ENCODE measurements at places on chromosomes 16 and 17.

DNA sequence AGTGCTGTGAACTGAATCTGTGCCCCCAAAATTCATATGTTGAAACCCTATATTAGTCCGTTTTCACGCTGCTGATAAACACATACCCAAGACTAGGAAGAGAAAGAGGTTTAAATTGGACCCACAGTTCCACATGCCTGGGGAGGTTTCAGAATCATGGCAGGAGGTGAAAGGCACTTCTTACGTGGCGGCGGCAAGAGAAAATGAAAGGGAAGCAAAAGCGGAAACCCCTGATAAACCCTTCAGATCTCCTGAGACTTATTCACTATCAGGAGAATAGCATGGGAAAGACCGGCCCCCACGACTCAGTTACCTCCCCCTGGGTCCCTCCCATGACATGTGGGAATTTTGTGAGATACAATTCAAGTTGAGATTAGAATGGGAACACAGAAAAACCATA is 3.7 kb upstream of the SPDYE4 start:
- H3K36me3 ChIP-seq = no peaks in the 10 kb centered on the region
- H3K4me1 ChIP-seq = no peaks in the 10 kb centered on the region
- H3K27me3 ChIP-seq = no peaks in the 10 kb centered on the region
- no peak for DNase-seq

GRCh38 chr17:43418441-43419374 is 19.9 kb downstream of the ARL4D start:
- peaks cover 12% of the 10 kb centered on the region for H3K4me1 ChIP-seq
- H3K4me3 ChIP-seq = no peak overlapping the region
- H3K36me3 ChIP-seq = no peaks in the 10 kb centered on the region
- peak overlapping the region; percentile 69 for H3K27ac ChIP-seq
- DNase-seq = peak; percentile 59
- no peaks in the 10 kb centered on the region for H3K27me3 ChIP-seq

DNA sequence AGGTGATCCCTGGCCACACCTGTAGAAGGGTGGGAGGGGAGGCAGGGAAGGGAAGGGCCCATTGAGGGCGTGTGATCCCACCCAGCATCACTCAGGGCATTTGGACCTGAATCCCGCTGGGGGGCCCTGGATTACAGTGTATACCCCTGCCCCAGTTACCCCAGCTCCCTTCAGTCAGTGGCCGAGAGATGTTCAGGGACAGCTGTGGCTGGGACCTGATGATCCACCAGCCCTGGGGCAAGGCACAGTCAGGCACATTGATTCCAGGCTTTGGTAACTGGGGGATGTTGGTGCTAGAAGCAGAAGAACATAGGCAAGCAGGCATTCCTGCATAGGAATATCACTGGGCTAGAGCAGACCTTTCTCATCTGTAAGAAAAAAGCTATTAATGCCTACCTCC is 170.3 kb downstream of the FOXL1 start:
- no peak for DNase-seq
- no peaks in the 10 kb centered on the region for H3K36me3 ChIP-seq
- no peaks in the 10 kb centered on the region for H3K27me3 ChIP-seq
- H3K4me3 ChIP-seq = no peak overlapping the region
- no peak overlapping the region for H3K27ac ChIP-seq

- no peaks in the 10 kb centered on the region for H3K27me3 ChIP-seq
- H3K4me1 ChIP-seq = no peaks in the 10 kb centered on the region
- DNase-seq = no peak
- no peak overlapping the region for H3K4me3 ChIP-seq
- H3K27ac ChIP-seq = no peak overlapping the region
These were observed 225.6 kb upstream of the HSBP1 start for GRCh38 chr16:83581994-83582747.

GRCh38 chr17:76797241-76797840 is 59.4 kb downstream of the MFSD11 start:
- H3K4me3 ChIP-seq = no peak overlapping the region
- H3K4me1 ChIP-seq = no peaks in the 10 kb centered on the region
- no peaks in the 10 kb centered on the region for H3K27me3 ChIP-seq
- DNase-seq = no peak

- no peak overlapping the region for H3K27ac ChIP-seq
- peak; percentile 71 for DNase-seq
- H3K4me1 ChIP-seq = peaks cover 3% of the 10 kb centered on the region
- no peaks in the 10 kb centered on the region for H3K27me3 ChIP-seq
- H3K4me3 ChIP-seq = no peak overlapping the region
These were observed 63.5 kb upstream of the PVALEF start for GRCh38 chr17:81101614-81102306.

- H3K4me3 ChIP-seq = peak overlapping the region; percentile 53
- H3K27me3 ChIP-seq = no peaks in the 10 kb centered on the region
- H3K27ac ChIP-seq = peak overlapping the region; percentile 100
These were observed 179.3 kb downstream of the SEC14L1 start for GRCh38 chr17:77320044-77320440.

DNA sequence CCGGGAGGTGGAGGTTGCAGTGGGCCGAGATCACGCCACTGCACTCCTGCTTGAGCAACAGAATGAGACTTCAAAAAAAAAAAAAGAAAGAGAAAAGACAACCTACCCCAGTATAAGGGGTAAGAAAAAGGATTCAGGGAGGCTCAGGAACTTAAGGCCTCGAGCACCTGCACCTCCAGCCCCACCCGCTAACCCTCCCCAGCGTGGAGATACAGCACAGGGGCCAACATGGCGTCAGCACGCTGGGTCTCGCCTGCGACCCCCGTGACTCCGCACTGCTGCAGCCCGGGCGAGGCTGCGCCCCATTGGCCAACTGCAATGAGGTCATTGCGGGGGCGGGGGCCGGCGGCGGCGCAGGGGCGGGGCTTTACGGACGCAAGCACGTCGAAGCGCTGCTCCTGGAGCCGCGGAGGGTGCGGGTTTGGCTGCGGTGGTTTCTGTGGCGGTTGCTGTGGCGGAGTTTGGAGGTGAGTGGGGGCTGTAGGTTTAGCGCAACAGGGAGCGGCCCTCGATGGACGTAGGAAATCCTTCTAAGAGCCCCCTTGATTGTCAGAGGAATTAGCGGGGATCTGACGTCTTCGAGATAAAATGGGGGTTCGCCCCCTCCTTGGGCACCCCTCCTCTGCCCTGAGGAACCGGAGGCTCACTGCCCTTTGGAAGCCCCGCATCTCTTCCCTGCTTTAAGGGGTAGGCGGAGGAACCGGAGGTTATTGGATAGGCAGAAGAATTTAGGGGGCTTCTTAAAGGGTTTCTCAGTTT is at the start of gene ATP6V0A1:
TSS of gene ATP6V0A1 (plus strand) at position 382 of the 759 bp plus-strand sequence. CDS start 2,017 bp downstream, outside the sequence.
- peak; percentile 95 for DNase-seq
- H3K27me3 ChIP-seq = no peaks in the 10 kb centered on the region
- H3K36me3 ChIP-seq = no peaks in the 10 kb centered on the region
- peak within 1 kb of the TSS; percentile 97 for H3K27ac ChIP-seq
- peaks cover 7% of the 10 kb centered on the region for H3K4me1 ChIP-seq

- no peaks in the 10 kb centered on the region for H3K4me1 ChIP-seq
- H3K4me3 ChIP-seq = no peak overlapping the region
- no peaks in the 10 kb centered on the region for H3K36me3 ChIP-seq
- H3K27me3 ChIP-seq = no peaks in the 10 kb centered on the region
These were observed 150.3 kb downstream of the BCAS3 start for GRCh38 chr17:60827943-60828342.

DNA sequence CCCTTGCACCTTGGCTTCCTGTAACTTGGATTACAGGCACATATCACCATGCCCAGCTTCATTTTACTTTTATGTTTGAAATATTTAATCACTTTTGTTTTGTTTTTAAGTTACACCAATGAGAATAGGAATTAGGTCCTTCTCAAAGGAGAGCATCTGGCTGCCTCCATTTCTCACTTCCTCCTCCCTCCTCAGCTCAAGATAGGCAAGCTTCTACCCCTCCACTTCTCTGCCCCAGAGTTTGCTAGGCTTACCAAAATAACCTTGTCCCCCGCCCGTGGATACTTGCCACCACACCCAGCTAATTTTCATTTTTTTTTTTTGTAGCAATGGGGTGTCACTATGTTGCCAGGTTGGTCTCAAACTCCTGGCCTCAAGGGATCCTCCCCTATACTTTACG is 17.9 kb downstream of the GABARAPL2 start:
- H3K4me1 ChIP-seq = no peaks in the 10 kb centered on the region
- no peak for DNase-seq
- no peaks in the 10 kb centered on the region for H3K36me3 ChIP-seq
- H3K4me3 ChIP-seq = no peak overlapping the region
- no peak overlapping the region for H3K27ac ChIP-seq

- peak overlapping the region; percentile 44 for H3K4me3 ChIP-seq
- peaks cover 8% of the 10 kb centered on the region for H3K36me3 ChIP-seq
- peaks cover 12% of the 10 kb centered on the region for H3K4me1 ChIP-seq
- no peak overlapping the region for H3K27ac ChIP-seq
- no peak for DNase-seq
- peaks cover 26% of the 10 kb centered on the region for H3K27me3 ChIP-seq
These were observed 4.0 kb upstream of the IL17C start for GRCh38 chr16:88634141-88634993.

- H3K27me3 ChIP-seq = no peaks in the 10 kb centered on the region
- H3K4me3 ChIP-seq = no peak overlapping the region
- H3K36me3 ChIP-seq = no peaks in the 10 kb centered on the region
- no peaks in the 10 kb centered on the region for H3K4me1 ChIP-seq
- H3K27ac ChIP-seq = no peak overlapping the region
These were observed 448.6 kb upstream of the RBFOX1 start for GRCh38 chr16:6884002-6884401.

- no peaks in the 10 kb centered on the region for H3K36me3 ChIP-seq
- H3K27me3 ChIP-seq = peaks cover 4% of the 10 kb centered on the region
- H3K4me3 ChIP-seq = no peak overlapping the region
- no peaks in the 10 kb centered on the region for H3K4me1 ChIP-seq
- H3K27ac ChIP-seq = no peak overlapping the region
These were observed 12.1 kb downstream of the TTLL6 start for GRCh38 chr17:48804936-48805411.

DNA sequence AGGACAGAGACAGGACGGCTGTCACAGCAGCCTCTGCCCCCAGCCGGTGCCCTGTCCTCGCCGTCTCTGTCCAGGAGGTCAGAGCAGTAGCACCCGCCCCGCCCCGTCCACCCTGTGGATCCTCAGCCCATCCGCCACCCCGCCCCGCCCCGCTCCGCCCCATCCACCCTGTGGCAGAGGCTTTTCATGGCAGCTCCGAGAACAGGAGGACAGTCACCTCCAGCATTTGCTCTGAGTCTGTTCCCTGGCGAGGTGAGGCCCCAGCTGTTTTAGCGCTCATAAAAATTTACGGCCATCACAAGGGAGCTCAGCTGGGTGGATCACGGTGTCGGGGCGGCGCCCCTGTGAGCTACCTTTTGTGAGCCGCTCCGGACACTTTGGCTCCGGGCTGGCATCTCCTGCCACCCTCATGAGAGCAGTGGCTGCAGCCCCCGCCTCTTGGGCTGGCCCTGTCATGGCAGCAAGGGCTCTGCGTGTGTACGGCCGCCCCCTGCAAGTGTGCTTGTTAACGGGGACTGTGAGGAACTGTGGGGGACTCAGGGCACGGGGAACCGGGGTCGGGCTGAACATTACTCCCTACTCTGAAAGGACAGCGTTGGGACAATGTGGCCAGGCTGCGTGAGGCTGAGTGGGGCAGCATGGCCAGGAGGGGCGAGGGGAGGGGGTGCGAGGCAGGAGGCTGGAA is 32.3 kb upstream of the GNG13 start:
- H3K4me3 ChIP-seq = no peak overlapping the region
- no peak for DNase-seq
- H3K27ac ChIP-seq = no peak overlapping the region
- H3K4me1 ChIP-seq = no peaks in the 10 kb centered on the region
- H3K27me3 ChIP-seq = no peaks in the 10 kb centered on the region

- no peak for DNase-seq
- no peaks in the 10 kb centered on the region for H3K4me1 ChIP-seq
- no peak overlapping the region for H3K4me3 ChIP-seq
- H3K27ac ChIP-seq = peak overlapping the region; percentile 94
- H3K27me3 ChIP-seq = no peaks in the 10 kb centered on the region
These were observed 20.2 kb downstream of the SPNS2 start for GRCh38 chr17:4518901-4519300.

DNA sequence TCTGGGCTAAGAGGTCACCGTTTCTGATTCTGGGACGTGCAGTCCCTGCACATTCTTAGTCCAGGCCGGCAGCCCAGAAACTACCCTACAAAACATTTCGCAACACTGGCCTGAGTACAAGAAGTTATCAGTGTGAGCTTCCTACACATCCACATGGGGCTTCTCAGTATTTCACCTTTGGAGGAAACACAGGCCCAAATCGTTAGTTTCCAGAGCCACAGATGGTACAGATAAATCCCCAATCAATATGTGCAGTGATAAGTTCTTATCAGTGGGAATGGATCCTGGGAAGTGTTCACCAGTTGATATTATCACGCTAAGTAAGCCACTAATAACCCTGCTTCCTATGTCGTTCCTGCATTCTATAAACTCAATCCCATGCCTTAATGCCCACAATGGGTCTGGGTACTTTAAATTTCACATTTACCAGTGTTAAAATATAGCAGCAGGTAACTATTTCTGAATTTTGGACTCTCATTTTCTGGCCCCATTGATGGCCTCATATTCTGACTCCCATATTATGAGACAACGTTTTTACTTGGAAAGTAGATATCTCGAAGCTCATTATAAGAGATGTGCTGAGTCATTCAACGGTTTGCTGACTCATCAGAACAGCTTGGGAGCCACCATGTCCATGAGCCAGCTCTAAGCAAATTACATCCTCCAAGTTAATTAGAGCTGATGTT is 370.2 kb upstream of the MAF start:
- H3K27ac ChIP-seq = peak overlapping the region; percentile 28
- no peaks in the 10 kb centered on the region for H3K4me1 ChIP-seq
- peak; percentile 19 for DNase-seq
- H3K4me3 ChIP-seq = no peak overlapping the region

- H3K4me3 ChIP-seq = no peak overlapping the region
- DNase-seq = no peak
- no peaks in the 10 kb centered on the region for H3K4me1 ChIP-seq
- no peaks in the 10 kb centered on the region for H3K27me3 ChIP-seq
- no peaks in the 10 kb centered on the region for H3K36me3 ChIP-seq
- H3K27ac ChIP-seq = no peak overlapping the region
These were observed 11.8 kb upstream of the ALDH3A1 start for GRCh38 chr17:19759568-19760549.

GRCh38 chr16:30052671-30053372 is 12.7 kb upstream of the ALDOA start:
- no peaks in the 10 kb centered on the region for H3K36me3 ChIP-seq
- no peaks in the 10 kb centered on the region for H3K4me1 ChIP-seq
- H3K27me3 ChIP-seq = no peaks in the 10 kb centered on the region
- peak; percentile 97 for DNase-seq
- H3K27ac ChIP-seq = peak overlapping the region; percentile 45
- peak overlapping the region; percentile 78 for H3K4me3 ChIP-seq

GRCh38 chr17:2777242-2777867 is 18.9 kb upstream of the RAP1GAP2 start:
- no peak for DNase-seq
- H3K36me3 ChIP-seq = no peaks in the 10 kb centered on the region
- no peak overlapping the region for H3K27ac ChIP-seq
- H3K27me3 ChIP-seq = peaks cover 47% of the 10 kb centered on the region

- no peak overlapping the region for H3K27ac ChIP-seq
- H3K27me3 ChIP-seq = no peaks in the 10 kb centered on the region
- no peak overlapping the region for H3K4me3 ChIP-seq
- DNase-seq = no peak
- no peaks in the 10 kb centered on the region for H3K36me3 ChIP-seq
- no peaks in the 10 kb centered on the region for H3K4me1 ChIP-seq
These were observed 307.8 kb upstream of the CDH11 start for GRCh38 chr16:65429504-65430181.

- no peaks in the 10 kb centered on the region for H3K27me3 ChIP-seq
- DNase-seq = no peak
- no peak overlapping the region for H3K4me3 ChIP-seq
- H3K4me1 ChIP-seq = no peaks in the 10 kb centered on the region
These were observed 157.5 kb upstream of the MON1B start for GRCh38 chr16:77033516-77033915.

Data from breast epithelium (tissue), 4 donors.